SW 1271 (cell line): ENCODE measurements at places on chromosomes 2 and 18.
A peak's percentile ranks its signal among the peaks of the same experiment; 100 is the strongest.

- peak; percentile 1 for DNase-seq
Observed at GRCh38 chr2:205237524-205237923, 444.8 kb upstream of the NRP2 start.

GRCh38 chr2:162245781-162246180 is 2.5 kb upstream of the FAP start:
- DNase-seq: peak; percentile 33

DNA sequence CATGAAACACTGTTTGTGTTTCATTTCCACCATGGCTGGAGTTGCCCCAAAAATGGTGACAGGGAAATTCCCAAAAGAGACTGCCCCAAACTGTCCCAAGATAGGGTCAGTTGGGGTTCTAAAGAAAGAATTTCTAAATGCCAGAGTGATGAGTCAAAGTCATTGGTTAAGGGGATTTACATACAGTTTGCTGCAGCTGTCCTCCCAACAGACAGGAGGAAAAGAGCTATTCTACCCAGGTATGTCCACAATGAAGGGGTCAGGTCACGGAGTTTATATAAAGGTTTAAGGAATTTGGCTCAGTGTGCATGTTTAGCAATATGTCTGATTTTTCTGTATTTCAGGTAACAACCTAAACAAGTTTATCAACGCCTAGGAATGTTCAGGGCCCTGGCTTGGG is 344.1 kb downstream of the TDRD15 start:
- DNase-seq: no peak

DNA sequence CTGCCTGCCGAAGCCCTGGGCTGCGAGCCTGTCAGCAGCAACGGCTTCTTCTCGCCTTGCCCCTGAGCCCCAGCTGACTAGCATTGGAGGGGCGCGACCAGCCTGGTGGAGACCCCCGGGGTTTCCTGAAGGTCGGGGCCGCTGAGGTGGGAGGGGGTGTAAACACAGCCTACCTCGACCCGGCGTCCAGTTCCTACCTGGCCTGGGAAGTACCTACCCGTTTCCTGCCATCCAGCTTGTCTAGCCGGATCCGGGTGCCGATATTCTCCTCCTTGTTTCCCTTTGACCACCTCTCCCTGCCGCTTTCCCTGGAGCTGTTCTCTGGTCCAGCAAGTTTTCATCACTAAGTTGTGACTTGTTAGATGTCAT is 511 bp downstream of the MOB4 start:
- peak; percentile 37 for DNase-seq

GRCh38 chr2:160367887-160368286 is 125.7 kb downstream of the RBMS1 start:
- no peak for DNase-seq
